ENCODE measurements at places on chromosomes 1 and 21.
A peak's percentile ranks its signal among the peaks of the same experiment; 100 is the strongest.

DNA sequence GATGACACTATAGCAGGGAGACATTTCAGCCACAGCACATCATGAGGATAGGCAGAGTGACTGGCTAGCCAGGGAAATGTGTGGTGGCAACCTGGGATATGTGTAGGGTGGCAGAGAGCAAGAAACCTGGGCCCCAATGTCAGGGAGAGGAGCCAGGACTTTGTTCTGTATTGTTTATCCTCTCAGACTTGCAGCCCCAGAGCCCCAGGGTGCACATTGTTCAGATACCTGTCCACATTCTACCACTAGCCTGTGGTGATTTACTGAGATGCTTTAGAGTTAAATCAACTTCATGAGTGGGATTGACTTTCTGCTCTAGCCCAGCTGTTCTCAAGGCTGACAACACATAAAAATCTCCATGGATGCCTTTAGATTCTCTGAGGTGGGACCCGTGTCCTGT is 61.5 kb downstream of the MAB21L3 start:
- no peak for DNase-seq

DNA sequence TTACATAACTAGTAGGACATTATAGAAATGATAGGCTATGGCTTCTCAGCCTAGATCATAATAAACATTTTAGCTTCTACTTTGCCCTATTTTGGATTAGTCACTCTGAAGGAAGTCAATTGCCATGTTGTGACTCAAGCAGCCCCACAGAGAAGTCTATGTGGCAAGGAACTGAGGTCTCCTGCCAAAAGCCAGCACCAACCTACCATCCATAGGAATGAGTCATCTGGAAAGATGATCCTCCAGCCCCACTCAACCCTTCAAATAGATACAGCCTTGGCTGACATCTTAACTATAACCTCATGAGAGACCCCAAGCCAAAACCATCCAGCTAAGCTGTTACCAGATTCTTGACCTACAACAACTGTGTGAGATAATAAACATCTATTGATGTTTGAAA is 76.3 kb upstream of the BEND5 start:
- DNase-seq: peak; percentile 90

GRCh38 chr1:36884029-36884701 is 150.2 kb downstream of the GRIK3 start:
- no peak for DNase-seq

- peak; percentile 60 for DNase-seq
Measured at GRCh38 chr1:194723067-194723466, 1536.7 kb upstream of the B3GALT2 start.

GRCh38 chr1:162363823-162364222 is 12.8 kb downstream of the SPATA46 start:
- no peak for DNase-seq

DNA sequence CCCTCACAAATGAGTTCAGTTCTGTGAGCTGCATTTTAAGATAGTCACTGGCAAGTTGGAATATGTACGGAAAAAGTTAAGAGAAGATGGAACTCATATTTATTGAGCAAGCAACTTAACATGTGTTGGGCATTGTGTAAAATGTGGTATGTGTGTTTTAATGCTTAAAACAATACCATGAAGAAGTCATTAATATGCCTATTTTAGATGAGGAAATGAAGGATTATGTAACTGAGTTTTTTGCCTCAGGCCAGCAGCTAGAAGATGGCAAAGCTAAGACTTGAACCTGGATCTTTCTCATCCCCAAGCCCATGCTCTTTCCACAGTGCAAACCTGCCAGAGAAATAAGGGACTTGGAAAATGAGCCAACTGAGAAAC is 48.9 kb downstream of the SPATA46 start:
- DNase-seq: peak; percentile 13

DNA sequence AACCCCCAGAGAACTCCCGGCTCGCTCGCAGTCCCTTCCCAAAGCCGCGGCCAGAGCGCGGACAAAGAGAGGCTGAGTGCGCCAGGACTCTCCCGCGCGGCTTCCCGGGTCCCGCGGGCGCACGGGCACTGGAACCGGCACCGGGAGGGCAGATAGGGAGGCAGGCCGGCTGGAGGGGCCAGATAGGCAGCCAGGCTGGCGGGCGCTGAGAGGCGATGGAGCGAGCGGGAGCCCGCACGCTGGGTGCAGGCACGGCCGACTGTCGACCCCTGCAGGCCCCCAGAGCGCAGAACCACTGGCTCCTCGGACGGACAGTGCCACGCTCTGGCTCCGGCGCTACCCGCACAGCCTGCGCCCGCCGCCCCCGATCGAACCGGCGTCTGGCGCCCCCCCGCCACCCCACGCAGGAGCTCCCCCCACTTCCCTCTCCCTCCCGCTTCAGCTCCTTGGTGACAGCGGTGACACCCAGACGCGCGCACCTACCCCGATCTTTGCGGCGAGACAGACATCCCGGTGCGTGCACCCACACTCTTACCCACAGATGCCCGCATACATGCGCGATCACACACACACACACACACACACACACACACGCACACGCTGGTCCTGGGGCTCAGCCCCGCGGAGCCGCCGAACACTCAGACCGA is 534 bp downstream of the SLC6A9 start:
- peak; percentile 53 for DNase-seq

DNA sequence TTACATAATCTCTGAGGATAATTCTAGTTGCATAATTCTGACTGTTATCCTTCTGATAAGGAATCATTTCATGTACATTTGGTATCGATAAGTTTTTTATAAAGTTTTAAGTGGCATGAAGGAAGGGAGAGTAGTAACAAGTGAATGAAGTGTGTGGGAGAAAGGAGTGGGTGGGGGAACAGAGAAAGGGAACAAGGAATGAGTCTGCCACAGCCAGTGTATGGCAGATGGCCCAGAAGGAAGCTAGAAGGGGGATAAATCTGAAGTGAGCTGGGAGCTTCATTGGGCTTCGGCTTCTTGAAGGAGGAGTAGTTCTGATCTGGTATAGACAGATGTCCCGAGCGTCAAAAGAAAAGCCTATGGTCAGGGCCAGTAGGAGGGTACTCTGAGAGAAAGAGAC is 18.6 kb downstream of the ZBTB40 start:
- DNase-seq: no peak

- DNase-seq: no peak
Measured at GRCh38 chr1:202329891-202330290, 11.8 kb downstream of the UBE2T start.

- DNase-seq: peak; percentile 50
Measured at GRCh38 chr1:45545019-45545493, 5.6 kb upstream of the AKR1A1 start.

GRCh38 chr1:203522237-203522636 is 28.3 kb downstream of the OPTC start:
- no peak for DNase-seq

GRCh38 chr1:9289711-9290485 is 2.8 kb upstream of the SPSB1 start:
- peak; percentile 91 for DNase-seq

DNA sequence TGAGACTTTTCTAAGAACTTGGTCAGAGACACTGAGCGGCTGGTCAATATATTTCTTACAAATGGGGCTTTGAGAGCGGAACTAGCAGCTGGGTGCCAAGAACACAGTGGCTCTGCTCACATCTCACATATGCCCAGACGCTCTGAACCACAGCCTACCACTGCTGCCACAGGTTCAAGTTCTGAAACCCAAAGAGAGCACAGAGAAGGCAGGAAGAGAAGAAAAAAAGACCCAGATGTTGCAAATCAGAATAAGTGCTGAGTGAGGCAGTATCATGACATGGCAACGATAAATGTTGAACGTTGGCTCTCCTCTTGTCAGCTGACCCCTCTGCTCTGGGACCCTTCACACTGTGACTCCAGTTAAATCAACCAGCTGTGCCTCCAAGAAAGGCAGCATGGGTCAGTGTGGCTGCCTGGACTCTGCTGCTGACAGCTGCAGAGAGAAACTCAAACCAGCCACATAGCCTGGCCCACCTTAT is 26.4 kb downstream of the HIVEP3 start:
- no peak for DNase-seq

DNA sequence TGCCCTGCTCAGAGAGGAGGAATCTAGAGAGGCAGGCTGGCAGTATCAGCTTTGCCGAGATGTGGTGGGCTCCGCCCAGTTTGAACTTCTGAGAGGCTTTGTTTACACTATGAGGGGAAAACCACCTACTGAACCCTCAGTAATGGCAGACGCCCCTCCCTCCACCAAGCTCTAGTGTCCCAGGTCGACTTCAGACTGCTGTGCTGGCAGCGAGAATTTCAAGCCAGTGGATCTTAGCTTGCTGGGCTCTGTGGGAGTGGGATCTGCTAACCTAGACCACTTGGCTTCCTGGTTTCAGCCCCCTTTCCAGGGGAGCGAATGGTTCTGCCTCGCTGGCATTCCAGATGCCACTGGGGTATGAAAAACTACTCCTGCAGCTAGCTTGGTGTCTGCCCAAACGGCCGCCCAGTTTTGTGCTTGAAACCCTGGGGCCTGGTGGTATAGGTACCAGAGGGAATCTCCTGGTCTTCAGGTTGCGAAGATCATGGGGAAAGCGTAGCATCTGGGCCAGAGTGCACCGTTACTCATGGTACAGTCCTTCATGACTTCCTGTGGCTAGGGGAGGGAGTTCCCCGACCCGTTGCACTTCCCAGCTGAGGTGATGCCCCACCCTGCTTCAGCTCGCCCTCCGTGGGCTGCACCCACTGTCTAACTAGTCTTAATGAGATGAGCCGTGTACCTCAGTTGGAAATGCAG is 43.6 kb downstream of the C21orf91 start:
- DNase-seq: no peak

- DNase-seq: no peak
Measured at GRCh38 chr1:164562947-164563520, 4.0 kb downstream of the PBX1 start.

DNA sequence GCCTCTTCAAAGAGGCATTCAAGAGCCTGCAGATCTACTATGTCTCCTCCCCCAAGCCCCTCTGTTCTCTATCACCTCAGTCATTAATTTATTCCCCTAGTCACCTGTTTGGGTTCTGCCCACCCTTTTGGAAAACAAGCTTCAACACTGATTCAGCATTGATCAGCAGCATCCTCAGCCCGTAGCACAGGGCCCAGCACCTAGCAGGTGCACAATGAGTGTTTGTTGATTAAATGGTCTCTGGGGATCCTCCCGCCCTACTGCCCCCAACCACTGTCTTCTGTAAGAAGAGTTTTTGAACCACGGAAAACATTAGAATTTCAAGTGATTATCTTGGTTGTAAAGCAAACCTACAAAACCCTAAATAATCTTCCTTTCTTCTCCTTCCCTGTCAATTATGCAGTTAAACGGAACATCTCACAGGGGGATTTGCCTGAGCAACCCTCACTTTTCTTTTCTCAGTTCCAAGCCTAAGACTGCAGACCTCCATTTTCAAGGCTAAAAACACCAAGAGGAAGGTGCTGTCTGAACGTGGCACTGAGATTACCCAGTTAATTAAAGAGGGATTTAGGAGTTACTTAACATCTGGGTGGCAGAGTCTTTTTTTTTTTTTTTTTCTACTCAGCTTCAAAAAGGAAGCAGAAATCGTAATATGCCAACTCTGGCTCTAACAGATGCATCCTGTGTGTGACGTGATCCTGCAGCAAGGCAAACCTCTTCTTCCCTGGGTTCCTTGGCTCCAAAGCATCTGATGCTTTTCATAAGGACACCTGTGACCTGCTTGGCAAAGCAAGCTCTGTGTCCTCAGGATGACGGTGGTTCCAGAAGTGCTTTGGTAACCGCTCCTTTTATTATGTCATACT is 163.0 kb downstream of the KAZN start:
- no peak for DNase-seq

DNA sequence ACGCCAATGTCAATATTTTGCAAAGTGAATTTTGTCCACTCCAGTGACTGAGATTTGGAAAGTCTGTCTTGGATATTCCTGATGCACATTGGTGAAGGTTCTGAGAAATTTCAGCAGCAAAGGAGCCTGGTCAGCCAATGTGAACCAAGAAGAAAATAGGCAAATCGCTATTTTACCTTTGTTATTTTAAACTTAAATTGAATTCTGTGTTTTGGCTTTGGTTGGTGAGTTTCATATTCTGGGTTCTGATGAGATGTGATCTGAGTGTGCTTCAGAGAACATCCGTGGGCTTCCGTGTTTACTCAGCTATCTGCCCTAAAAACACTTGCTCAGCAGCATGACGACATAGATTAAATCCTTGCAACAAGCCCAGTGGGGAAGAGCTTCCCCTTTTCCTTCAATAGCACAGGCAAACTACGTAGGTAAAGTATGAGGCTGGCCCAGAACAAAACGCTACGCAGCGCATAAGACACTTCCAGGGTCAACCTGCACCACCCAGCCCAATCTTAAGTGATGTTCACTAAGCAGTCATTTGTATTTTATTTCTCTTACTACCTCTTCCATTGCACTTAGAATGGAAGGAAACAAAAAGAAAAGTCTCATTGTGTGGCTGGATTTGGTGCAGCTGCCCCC is 176.4 kb upstream of the KAZN start:
- no peak for DNase-seq

GRCh38 chr1:211938561-211938997 is 96.8 kb downstream of the INTS7 start:
- no peak for DNase-seq

DNA sequence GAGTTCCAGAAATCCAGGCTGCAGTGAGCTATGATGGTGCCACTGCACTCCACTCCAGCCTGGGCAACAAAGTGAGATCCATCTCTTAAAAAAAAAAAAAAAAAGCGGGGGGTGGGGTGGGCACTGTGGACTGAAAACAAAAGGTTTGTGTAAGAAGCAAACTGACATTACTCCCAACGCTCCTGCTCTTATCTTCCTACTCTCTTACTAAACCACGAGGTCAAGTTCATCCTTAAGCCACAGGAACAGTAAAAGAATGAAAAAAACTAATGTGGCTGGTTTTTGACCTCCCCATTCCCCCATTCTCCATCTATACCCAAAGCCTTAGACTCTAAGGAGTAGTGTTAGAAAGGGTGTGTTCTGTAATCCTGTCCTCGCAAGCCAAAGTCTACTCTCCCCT is 30.8 kb downstream of the TFAP2E start:
- no peak for DNase-seq

GRCh38 chr21:34126691-34127090 is 53.3 kb downstream of the MRPS6 start:
- DNase-seq: peak; percentile 93

GRCh38 chr1:93483200-93483599 is 35.3 kb downstream of the FNBP1L start:
- no peak for DNase-seq
